NAMALWA (cell line): ENCODE measurements at places on chromosomes 2 and 18.
A peak's percentile ranks its signal among the peaks of the same experiment; 100 is the strongest.

DNA sequence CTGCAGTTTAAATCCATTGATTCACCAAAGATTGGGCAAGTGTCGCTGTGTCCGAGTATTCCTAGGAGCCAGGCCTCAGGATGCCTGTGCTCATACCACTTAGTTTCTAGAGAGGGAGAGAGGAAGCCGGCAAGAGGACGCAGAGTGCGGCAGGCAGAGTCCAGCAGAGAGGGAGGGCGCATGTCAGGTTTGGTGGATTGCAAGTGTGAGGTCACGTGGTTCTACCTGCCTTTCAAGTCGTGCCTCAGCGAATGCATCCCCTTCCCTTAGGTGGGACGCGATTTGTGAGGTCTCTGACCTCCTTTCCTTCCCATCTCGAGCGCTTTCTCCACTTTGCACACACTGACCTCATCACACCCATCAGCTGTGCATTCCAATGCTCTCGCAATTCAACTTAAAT is 188.1 kb downstream of the TMEM18 start:
- DNase-seq: no peak

DNA sequence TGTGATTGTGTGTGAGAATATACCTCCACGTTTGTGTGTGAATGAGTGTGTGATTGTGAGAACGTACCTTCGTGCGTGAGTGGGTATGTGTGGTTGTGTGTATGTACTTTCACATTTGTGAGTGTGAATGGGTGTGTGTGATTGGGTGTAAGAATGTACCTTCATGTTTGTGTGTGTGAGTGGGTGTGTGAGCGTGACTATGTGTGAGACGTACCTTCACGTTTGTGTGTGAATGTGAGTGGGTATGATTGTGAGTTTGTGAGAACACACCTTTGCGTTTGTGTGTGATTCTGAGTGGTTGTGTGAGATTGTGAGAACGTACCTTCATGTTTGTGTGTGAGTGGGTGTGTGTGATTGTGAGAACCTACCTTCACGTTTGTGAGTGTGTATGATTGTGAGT is 5.8 kb upstream of the ADCY3 start:
- DNase-seq: no peak

GRCh38 chr2:141554810-141555209 is 576.0 kb downstream of the LRP1B start:
- DNase-seq: peak; percentile 56

DNA sequence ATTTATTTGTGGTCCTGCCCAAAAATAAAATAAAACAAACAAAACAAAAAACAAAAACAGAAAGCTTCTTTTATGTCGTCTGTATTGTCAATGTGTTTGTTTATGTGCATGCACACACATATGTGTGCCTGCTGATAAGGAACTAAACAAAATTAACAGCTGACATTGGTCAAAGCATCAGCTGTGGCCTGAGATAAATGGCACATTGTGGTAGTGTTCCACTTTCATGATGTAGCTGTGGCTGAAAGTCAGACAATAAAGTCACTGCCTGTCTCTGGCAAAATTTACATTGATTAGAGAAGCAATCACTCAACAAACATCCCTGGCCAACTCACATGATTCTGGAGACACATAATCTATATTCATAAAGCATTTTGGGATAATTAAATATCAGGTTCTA is 203.4 kb upstream of the PIK3C3 start:
- DNase-seq: no peak

- DNase-seq: peak; percentile 1
Observed at GRCh38 chr2:234348081-234348480, 148.8 kb downstream of the ARL4C start.

- no peak for DNase-seq
Observed at GRCh38 chr18:9001209-9001608, 101.3 kb upstream of the NDUFV2 start.

GRCh38 chr18:46155641-46156051 is 51.5 kb downstream of the HAUS1 start:
- DNase-seq: no peak

DNA sequence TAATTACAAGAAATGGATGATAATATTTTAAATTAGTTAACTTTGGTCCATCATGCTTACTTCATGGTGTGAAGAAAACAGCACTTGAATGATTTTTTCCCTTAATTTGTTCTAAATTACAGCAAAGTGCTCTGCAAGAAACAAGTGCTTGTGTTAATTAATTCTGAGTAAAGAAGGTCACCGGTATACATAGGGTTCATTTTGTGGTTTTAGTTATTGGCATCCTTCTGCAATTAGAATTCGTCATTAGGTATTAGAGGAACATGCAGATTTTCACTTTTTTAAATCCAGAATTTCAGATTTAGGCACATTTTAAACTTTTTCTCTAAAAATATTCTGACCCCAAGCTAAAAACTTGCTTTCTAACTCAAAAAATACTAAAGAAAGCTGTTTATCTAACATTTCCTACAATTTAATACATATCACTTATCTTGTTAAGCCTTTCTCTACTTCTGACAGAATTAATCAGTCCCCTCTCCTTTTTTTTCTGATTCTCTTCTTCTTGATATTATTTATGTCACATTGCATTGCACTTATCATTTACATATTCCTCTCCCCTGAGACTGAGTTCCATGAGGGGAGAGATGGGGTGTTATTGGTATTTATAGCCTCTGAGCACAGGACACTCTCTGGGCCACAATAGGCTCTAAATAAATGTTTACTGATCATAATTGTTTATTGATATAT is 129.2 kb downstream of the PLA2R1 start:
- DNase-seq: peak; percentile 19

- peak; percentile 65 for DNase-seq
Observed at GRCh38 chr2:96143848-96144480, 1.3 kb downstream of the DUSP2 start.

GRCh38 chr2:178819992-178820391 is 12.8 kb upstream of the TTN start:
- DNase-seq: peak; percentile 5

GRCh38 chr2:37156071-37156856 is 516 bp downstream of the EIF2AK2 start:
- DNase-seq: peak; percentile 47

- no peak for DNase-seq
Observed at GRCh38 chr2:191703079-191703725, 25.3 kb downstream of the NABP1 start.

DNA sequence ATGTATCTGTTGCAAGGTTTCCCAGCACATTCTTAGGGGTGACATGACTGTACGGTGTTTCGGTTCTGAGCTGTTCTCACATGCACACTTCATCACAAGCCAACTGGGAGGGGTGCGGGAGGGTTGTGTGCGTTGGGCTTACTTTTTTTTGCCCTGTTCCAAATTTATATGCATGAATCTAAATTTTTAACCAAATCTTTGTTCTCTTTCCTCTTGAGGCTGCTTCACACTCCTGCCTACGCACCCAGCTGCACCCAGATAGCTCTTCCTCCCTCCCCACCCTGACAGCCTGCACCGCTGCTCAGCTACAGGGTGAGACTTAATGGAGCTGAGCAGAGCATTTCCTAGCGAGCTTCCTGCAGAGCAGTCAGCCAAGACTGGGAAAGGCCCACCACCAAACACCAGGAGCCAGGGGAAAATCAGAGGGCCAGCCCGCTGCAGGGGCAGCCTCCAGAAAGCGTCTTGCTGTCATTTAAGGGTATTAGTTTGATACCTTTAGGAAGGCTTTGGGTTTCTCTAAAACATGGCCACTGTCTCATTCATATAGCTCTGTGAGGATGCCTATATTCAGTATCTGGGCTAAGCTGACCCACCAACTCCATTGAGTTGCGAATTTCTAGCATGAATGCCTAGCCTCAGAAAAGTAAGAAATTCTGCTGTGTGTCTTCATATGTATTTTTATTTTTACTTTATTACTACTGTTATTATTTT is 84.5 kb downstream of the POU3F3 start:
- no peak for DNase-seq

DNA sequence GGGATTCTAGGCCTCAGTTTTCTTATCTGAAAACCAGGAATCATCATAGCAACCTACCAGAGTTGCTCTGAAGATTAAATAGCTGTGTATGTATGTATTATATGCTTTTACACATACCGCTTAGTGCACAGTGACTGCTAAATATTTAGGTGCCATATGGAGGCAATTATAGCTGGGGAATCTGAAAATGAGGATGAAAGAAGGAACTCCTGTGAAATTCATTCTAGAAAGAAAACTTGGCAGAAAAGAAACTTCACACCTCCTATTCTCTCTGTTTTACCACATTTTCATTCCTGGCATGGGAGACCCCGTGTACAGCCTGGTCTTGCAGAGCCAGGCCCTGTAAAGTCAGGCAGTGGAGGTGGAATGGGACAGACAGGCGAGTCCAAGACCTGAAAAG is 862.4 kb downstream of the CNTNAP5 start:
- DNase-seq: no peak

GRCh38 chr18:5527603-5528002 is 16.2 kb downstream of the EPB41L3 start:
- no peak for DNase-seq

DNA sequence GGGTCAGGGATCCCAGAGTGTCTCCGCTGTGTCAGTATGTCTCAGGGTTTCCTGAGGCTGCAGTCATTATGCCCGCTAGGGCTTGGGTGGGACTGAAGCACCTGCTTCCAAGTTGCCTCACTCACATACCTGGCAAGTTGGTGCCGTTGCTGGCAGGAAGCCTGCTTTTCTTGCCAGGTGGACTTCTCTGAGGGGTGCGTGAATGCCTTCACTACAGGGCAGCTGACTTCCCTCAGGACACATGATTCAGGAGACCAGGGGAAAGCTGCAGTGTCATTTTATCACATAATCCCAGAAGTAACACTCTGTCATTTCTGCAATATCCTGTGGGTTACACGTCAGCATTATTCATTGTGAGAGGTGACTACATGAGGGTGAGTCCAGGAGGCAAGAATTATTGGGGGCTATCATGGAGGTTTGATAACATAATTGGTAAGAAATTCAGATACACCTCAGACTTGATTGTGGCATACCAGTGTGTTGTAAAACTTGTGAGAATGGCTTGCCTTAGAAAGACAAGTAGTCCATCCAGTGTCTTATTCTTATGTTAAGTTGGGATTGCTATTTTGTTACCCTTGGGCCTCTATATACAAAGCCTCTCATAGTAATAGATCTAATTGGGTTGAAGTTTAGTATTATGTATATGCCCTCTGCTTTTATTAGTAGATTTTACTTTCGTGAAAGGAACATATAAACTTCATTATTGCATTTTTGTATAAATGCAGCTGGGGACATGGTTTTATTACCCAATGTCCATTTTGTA is 44.1 kb downstream of the NEDD4L start:
- no peak for DNase-seq

DNA sequence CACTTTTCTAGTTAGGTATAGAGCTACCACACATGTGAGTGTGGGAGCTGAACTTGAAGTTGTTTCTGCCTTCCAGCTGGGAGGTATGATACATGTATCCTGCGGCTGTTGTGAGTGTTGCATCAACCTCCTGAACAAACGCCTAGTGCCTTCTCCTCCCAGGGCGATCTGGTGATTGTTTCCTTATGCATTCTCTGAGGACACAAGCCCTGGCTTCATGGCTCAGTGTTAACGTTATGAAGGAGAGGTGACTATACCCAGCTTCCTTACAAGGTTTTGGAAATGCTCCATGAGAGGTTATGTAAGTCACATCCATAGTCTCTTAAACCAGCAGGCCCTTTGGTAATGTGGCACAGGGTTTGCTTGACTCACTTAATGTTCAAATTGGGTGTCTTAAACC is 64.9 kb downstream of the SPRED2 start:
- no peak for DNase-seq

GRCh38 chr2:235773188-235773928 is 279.5 kb downstream of the AGAP1 start:
- DNase-seq: peak; percentile 7

DNA sequence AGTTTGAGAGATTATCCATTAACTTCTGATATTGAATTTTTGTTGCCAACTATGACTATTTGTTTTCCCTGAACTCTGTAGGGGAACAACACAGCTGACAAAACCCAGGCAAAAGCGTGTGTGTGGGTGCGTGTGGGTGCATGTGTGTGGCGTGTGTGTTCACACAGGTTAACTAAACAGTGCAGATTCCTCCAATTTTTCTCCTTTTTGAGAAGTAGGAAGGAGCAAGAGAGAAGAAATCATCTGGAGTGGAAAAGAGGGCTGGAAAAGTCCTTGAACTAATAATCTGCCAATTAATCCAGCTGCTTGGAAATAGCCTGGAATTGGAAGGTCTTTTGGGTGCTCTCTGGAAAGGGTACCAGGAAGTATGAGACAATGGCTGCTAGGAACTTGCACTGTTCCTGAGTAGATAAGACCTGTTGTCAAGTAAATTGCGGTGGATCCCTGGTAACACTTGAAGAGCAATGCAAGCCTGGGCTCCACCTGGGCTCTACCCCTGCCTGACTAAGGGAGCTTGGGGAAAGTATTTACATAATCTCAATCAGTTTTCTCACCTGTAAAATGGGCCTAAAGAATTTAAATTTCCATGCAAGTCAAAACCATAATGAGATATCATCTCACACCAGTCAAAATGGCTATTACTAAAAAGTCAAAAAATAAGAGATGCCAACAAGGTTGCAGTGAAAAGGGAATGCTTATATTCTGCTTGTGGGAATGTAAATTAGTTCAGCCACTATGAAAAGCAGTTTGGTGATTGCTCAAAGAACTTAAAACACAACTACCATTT is 40.5 kb upstream of the IL1R1 start:
- DNase-seq: no peak

DNA sequence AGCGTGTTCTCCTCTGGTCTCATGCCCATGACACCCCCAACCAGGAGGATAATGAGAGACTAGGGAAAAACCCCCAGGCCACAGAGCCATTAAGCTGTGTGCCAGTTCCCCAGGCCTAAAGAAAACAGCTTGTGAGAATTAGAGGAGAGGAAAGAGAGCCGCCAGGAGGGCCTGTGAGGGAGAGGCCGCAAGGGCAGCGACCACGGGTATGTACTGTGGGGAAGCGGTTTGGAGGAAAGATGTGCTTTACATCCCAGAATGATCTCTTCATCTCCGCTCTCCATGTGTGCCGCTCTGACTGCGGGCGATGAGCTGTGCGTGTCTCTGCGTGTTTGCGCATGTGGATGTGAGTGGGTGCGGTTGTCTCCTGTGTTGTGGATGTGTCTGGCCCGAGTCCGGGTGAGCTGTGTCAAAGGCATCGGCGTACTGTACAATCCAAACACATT is 82.9 kb downstream of the DYSF start:
- DNase-seq: no peak

DNA sequence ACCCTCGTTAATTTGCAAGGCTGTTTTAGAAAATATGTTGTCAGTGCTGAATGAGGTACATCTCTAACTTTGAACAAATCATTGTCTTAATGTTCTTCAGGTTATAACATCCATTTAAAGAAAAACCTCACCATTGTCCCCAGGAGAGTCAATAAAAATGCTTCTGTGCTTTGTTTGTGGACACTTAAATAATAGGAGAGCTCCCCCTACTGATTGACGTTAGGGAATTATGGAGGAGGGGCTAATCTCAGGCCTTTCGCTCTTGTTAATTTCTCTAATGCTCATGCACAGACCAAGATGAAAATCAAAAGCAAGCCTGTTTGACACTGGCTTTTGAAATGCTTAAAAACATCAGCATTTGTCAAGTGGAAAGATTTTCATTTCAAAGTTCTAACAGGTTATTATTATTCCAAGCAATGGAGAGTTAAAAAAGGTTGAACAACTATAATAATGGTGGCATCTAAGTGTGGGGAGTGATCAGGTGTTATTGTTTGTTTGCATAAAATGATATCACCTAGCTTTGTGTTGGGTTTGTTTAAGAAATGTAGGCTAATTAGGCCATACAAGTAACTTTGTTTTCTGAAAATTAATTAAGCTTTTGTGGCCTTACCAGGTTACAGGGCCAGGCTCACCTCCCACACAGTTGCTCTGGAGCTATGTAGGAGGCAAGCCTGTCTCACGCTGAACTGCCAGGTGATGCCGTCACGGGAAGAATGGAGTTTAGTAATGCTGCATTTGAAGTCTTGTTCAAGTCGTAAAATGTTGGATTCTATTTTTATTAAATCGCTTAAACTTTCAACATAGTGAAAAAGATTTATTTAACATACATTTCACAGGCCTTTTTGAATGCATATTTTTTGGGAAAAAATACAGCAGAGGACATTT is 51.7 kb upstream of the SMIM21 start:
- peak; percentile 66 for DNase-seq
